ENCODE measurements at places on chromosomes 5 and 9. TPM values are rescaled to one million over a fixed set of nuclear protein-coding genes. Genes with fewer than 3 reads are reported as not detected.

The LECT2 gene
- polyA plus RNA-seq, result 0.60 TPM

The SHC3 gene
- polyA plus RNA-seq, result 3.2 TPM

- H3K4me1 ChIP-seq, result no peaks in the 10 kb centered on the region
- no peak overlapping the region for H3K27ac ChIP-seq
- no peaks in the 10 kb centered on the region for H3K36me3 ChIP-seq
- H3K4me3 ChIP-seq, result no peak overlapping the region
- no peak for DNase-seq
- H3K27me3 ChIP-seq, result no peaks in the 10 kb centered on the region
These were observed 45.7 kb upstream of the CTXN3 start for GRCh38 chr5:127602896-127603844.

- no peaks in the 10 kb centered on the region for H3K36me3 ChIP-seq
- no peak overlapping the region for H3K4me3 ChIP-seq
- no peak overlapping the region for H3K27ac ChIP-seq
- H3K4me1 ChIP-seq, result no peaks in the 10 kb centered on the region
- H3K27me3 ChIP-seq, result no peaks in the 10 kb centered on the region
These were observed 90.7 kb downstream of the RAD23B start for GRCh38 chr9:107373809-107374208.

DNA sequence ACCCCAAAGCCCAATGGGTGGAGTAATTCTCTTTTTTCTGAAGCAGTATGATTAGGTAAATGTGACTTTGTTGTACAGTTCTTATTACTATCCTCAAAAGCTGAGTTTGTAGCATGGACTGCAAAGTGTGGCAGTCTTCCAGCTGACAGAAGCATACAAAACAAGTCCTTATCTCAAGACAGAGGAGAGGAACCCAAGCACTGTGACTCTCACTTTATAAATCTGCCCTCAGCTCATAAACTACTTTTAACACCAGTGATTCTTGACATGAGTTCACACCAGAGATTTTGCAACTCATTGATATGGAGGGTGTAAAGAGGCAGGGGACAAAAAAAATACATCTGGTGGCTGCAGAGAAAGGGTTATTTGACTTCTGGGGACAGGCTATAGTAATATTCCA, 251.6 kb downstream of the NTRK2 start:
- no peak overlapping the region for H3K4me3 ChIP-seq
- no peaks in the 10 kb centered on the region for H3K4me1 ChIP-seq
- no peaks in the 10 kb centered on the region for H3K27me3 ChIP-seq
- H3K36me3 ChIP-seq, result no peaks in the 10 kb centered on the region

- H3K27me3 ChIP-seq, result no peaks in the 10 kb centered on the region
- no peaks in the 10 kb centered on the region for H3K4me1 ChIP-seq
- DNase-seq, result no peak
These were observed 289.6 kb downstream of the DTWD2 start for GRCh38 chr5:118698774-118699173.

GRCh38 chr5:13403351-13403750, 541.1 kb downstream of the DNAH5 start:
- no peak overlapping the region for H3K4me3 ChIP-seq
- H3K27ac ChIP-seq, result no peak overlapping the region
- no peaks in the 10 kb centered on the region for H3K4me1 ChIP-seq
- H3K27me3 ChIP-seq, result no peaks in the 10 kb centered on the region
- H3K36me3 ChIP-seq, result no peaks in the 10 kb centered on the region

- H3K4me3 ChIP-seq, result no peak overlapping the region
- no peaks in the 10 kb centered on the region for H3K4me1 ChIP-seq
- no peaks in the 10 kb centered on the region for H3K36me3 ChIP-seq
These were observed 1105.8 kb downstream of the CDH18 start for GRCh38 chr5:18882154-18882553.

- no peak overlapping the region for H3K4me3 ChIP-seq
- DNase-seq, result no peak
- H3K36me3 ChIP-seq, result no peaks in the 10 kb centered on the region
- no peaks in the 10 kb centered on the region for H3K27me3 ChIP-seq
- no peaks in the 10 kb centered on the region for H3K4me1 ChIP-seq
- H3K27ac ChIP-seq, result no peak overlapping the region
These were observed 30.2 kb downstream of the CACNA1B start for GRCh38 chr9:137907776-137908175.

- no peaks in the 10 kb centered on the region for H3K36me3 ChIP-seq
- DNase-seq, result no peak
- H3K27ac ChIP-seq, result no peak overlapping the region
- no peak overlapping the region for H3K4me3 ChIP-seq
- H3K27me3 ChIP-seq, result no peaks in the 10 kb centered on the region
These were observed 59.6 kb downstream of the GALNT12 start for GRCh38 chr9:98867103-98867428.

DNA sequence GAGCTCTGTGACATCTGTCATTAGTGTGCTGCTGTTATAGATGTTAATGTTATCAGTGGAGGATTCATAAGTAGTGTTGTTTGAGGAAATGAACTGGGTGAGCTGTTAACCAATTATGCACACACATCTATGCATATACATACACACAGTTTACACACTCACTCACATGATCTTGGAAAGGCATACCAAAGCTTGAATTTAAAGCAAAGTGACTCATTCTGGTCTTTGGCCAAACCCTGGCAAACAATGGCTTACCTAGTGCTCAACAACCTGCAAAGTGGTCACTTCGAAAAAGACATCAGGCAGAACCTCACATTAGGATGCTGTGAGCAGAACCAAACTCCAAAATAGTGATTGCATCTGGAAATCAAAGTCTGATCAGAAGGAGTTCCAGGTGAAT, 1037.3 kb upstream of the CDH6 start:
- no peaks in the 10 kb centered on the region for H3K36me3 ChIP-seq
- H3K4me1 ChIP-seq, result no peaks in the 10 kb centered on the region
- no peak overlapping the region for H3K27ac ChIP-seq
- no peak overlapping the region for H3K4me3 ChIP-seq

DNA sequence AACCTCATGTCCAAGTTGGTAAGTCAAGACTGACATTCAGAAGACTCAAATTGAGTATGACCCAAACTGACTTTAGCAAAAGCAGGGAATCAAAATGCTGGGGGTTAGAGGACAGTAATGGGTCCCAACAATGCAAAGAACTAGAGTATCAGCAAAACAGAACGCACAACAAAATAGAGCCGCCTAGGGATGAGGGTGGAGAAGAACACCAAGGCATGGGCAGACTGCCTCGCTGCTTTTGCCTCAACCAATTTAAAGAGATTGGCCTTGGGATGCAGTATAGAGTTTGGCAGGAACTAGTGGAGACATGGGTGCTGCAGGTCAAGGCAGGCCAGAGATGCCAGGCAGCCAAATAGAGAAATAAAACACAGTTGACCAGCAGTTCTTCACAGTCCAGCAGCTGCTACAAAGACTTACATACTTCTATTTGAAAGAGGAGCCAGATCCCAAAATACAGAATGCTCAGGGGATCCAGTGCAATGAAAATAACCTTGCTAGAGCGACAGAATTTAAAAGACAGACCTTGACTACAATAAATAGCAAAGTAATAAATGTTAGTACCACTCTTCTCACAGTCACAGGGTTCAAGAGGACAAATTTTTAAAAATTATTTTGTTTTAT, 83.9 kb upstream of the NIPBL start:
- H3K27me3 ChIP-seq, result peaks cover 15% of the 10 kb centered on the region
- no peak overlapping the region for H3K4me3 ChIP-seq
- H3K27ac ChIP-seq, result no peak overlapping the region
- no peak for DNase-seq

- H3K36me3 ChIP-seq, result no peaks in the 10 kb centered on the region
- H3K27ac ChIP-seq, result no peak overlapping the region
- no peaks in the 10 kb centered on the region for H3K27me3 ChIP-seq
- H3K4me1 ChIP-seq, result peaks cover 8% of the 10 kb centered on the region
These were observed 424.8 kb downstream of the TLE1 start for GRCh38 chr9:81264516-81264915.

Data from SK-N-SH (cell line).